Naive B cell (primary cell): ENCODE measurements at places on chromosomes 3 and 15. TPM values are rescaled to one million over a fixed set of nuclear protein-coding genes. Genes with fewer than 3 reads are reported as not detected.

DNA sequence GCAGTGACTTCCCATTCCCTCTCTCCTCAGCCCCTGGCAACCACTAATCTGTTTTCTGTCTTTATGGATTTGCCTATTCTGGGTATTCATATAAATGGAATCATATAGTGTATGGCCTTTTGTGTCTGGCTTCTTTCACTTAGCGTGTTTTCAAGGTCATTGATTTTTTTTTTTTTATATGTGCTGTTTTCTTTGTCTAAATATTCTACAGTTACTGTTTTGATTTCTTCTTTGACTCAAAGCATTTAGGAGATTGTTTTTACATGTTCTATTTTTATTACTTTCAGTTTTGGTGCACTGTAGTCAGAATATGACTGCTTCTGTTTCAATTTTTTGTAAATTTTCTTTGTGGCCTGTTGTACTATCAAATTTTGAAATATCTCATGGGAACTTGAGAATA, 71.9 kb upstream of the RNU6-1 start:
- H3K27me3 ChIP-seq, result peaks cover 5% of the 10 kb centered on the region
- no peak overlapping the region for H3K27ac ChIP-seq
- no peak overlapping the region for H3K4me3 ChIP-seq
- DNase-seq, result no peak
- peaks cover 11% of the 10 kb centered on the region for H3K36me3 ChIP-seq

Gene CHRFAM7A
- not detected for polyA plus RNA-seq

GRCh38 chr3:121482660-121483059, 63.1 kb downstream of the POLQ start:
- no peak overlapping the region for H3K4me3 ChIP-seq
- no peaks in the 10 kb centered on the region for H3K4me1 ChIP-seq
- DNase-seq, result no peak

Gene ERICH6
- not detected for polyA plus RNA-seq

Gene ECE2
- polyA plus RNA-seq, result not detected

Gene TMEM158
- polyA plus RNA-seq, result not detected

DNA sequence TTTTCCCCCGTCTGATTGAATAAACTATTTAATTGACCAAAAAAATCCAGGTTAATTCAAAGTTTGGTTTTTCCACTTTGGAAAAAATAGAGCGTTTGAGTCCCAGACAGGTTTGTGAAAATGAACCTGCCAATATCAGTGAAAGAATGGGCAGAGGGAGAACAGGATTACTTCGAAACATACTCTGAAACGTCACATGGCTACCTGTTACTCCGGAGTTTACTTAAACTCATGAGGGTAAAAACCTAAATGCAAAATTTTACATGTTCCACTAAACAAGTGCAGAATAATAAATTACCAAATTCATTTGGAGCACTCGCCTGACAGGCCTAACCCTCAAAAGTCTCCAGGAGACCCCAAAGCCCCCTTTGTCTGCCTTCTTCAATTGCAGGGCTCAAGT, 419.9 kb downstream of the MECOM start:
- peaks cover 12% of the 10 kb centered on the region for H3K4me1 ChIP-seq
- no peak overlapping the region for H3K4me3 ChIP-seq
- H3K27me3 ChIP-seq, result peaks cover 38% of the 10 kb centered on the region
- no peak overlapping the region for H3K27ac ChIP-seq
- DNase-seq, result no peak
- H3K36me3 ChIP-seq, result no peaks in the 10 kb centered on the region

Gene MB21D2
- not detected for polyA plus RNA-seq

DNA sequence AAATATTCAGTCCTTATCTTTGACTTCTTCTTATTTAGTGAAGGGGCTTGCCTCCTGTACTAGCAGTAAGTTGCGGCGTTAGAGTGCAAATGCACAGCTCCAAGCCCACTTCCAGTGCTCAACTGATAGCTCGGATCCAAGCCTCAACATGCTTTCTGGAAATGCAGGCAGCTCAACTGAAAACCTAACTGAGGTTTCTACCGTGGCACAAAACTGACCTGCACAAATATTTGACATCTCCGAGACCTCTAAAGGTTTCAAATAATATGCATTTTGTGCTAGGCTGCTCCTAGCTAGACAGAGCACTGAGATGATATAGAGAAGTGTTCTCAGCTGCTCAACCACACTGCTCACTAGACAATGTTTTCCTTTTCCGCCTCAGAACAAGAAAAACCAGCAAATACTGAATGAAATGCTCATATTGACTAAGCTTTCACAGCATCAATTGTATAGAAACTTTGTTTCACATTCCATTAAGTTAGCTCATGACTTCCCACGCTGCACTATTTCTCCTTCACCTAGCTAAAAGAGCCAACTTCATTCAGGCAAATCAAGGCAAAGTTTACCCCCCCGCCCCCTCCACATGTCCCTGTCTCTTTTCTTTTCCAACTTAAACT, 822 bp downstream of the ZNF385D start:
- H3K36me3 ChIP-seq, result no peaks in the 10 kb centered on the region
- no peaks in the 10 kb centered on the region for H3K4me1 ChIP-seq
- H3K4me3 ChIP-seq, result no peak overlapping the region
- peaks cover 15% of the 10 kb centered on the region for H3K27me3 ChIP-seq

Gene CPNE9
- not detected for polyA plus RNA-seq

GRCh38 chr3:16547561-16548357, 34.3 kb upstream of the RFTN1 start:
- no peaks in the 10 kb centered on the region for H3K4me1 ChIP-seq
- H3K36me3 ChIP-seq, result no peaks in the 10 kb centered on the region
- no peak overlapping the region for H3K27ac ChIP-seq
- no peak for DNase-seq
- H3K4me3 ChIP-seq, result no peak overlapping the region

DNA sequence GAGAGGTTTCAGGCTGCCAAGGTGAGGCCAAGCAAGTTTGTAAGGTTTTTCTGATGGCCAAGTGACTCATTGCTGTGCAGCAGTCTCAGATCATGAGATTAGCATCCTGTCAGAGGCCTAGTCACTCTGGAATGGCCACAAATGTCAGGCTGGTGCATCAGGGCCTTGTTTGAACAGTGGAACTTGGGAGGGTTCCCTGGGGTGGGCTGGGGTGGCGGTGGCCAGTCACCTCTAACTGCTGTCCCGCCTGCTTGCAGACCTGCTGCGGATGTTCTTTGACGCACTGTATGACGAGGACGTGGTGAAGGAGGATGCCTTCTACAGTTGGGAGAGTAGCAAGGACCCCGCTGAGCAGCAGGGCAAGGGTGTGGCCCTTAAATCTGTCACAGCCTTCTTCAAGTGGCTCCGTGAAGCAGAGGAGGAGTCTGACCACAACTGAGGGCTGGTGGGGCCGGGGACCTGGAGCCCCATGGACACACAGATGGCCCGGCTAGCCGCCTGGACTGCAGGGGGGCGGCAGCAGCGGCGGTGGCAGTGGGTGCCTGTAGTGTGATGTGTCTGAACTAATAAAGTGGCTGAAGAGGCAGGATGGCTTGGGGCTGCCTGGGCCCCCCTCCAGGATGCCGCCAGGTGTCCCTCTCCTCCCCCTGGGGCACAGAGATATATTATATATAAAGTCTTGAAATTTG, 2.8 kb upstream of the FAM131A start:
- no peak for DNase-seq
- peak overlapping the region; percentile 95 for H3K4me3 ChIP-seq
- peaks cover 18% of the 10 kb centered on the region for H3K27me3 ChIP-seq
- H3K27ac ChIP-seq, result peak overlapping the region; percentile 70

Gene NEO1
- polyA plus RNA-seq, result 0.93 TPM

Gene ARGFX
- polyA plus RNA-seq, result not detected

GRCh38 chr3:156847752-156848448, 21.7 kb downstream of the LEKR1 start:
- H3K27me3 ChIP-seq, result no peaks in the 10 kb centered on the region
- H3K4me1 ChIP-seq, result no peaks in the 10 kb centered on the region
- no peak for DNase-seq
- H3K4me3 ChIP-seq, result no peak overlapping the region
